CD4-positive, alpha-beta T cell treated with Interleukin-15 for 1 hour (primary cell): ENCODE measurements at places on chromosomes 13 and 19.
A peak's percentile ranks its signal among the peaks of the same experiment; 100 is the strongest.

GRCh38 chr13:51015973-51016372 is 95.1 kb downstream of the C13orf42 start:
- DNase-seq, result no peak

DNA sequence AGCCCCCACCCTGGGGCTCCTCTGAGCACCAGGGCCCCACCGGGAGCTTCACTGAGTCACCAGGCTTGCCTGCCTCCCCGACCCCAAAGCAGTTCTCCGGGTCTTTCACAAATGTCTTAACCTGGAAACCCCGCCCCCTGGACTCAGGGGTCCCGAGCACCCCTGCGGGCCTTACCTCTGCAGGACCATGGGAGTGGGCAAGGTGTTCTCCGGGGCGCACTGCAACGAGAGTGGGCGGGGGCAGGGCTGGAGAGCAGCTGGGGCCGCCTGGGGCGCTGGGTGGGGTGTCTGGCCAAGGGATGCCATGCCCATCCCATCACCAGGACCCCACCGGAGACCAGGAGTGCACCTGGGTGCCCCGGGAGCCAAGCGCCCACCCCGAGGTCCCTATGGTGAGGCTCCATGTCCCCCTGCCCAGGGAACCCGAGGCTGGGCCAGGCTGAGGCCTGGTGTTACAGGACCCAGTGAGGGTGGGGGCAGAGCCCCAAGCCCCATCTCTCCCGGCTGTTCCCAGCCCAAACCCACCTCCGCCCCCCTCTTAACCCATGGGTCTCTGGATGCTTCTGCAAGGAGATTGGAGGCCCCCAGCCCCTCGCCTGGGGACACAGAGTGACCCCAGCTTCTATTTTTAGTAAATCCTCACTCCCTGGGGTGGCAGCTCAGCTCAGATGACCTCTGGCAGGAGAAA is 10.9 kb downstream of the MKNK2 start:
- no peak for DNase-seq

GRCh38 chr13:83086088-83086487 is 796.2 kb downstream of the SLITRK1 start:
- no peak for DNase-seq

GRCh38 chr13:49241296-49241695 is 6.4 kb upstream of the CDADC1 start:
- no peak for DNase-seq

DNA sequence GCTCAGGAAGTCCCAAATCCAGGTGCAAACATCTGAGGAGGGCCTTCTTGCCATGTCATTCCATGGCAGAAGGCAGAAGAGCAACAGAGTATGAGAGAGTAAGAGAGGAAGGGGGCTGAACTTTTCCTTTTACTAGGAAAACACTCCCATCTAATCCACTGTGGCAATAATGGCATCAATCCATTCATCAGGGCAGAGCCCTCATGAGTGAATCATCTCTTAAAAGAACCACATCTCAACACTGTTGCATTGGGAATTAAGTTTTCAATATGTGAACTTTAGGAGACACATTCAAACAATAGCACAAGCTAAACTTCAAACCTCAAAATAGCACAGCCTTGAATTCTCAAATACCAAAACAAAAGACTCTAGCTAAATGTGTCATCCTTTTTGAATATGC is 264.5 kb downstream of the KCTD12 start:
- DNase-seq, result no peak

GRCh38 chr13:113383089-113383488 is 19.2 kb upstream of the GRTP1 start:
- no peak for DNase-seq

DNA sequence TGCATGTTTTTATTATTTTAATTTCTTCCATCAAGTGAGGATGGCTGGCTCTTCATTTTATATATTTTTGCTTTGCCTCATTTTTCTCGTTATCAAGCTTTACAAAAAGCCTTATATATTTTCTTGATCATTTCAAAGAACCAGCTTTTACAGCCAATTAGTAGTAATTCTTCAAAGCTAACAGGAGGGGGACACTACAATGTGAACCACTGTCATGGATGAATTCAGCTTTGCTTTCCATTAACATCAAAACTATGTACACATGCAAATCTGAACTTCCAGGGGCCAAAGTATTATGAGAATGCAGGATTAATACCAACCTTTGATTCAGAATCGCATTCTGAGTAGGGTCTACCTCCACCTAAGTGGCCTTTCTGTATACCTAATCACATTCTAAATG is 11.1 kb downstream of the UQCRFS1 start:
- no peak for DNase-seq

- no peak for DNase-seq
Measured at GRCh38 chr13:38283346-38283745, 66.3 kb upstream of the UFM1 start.

DNA sequence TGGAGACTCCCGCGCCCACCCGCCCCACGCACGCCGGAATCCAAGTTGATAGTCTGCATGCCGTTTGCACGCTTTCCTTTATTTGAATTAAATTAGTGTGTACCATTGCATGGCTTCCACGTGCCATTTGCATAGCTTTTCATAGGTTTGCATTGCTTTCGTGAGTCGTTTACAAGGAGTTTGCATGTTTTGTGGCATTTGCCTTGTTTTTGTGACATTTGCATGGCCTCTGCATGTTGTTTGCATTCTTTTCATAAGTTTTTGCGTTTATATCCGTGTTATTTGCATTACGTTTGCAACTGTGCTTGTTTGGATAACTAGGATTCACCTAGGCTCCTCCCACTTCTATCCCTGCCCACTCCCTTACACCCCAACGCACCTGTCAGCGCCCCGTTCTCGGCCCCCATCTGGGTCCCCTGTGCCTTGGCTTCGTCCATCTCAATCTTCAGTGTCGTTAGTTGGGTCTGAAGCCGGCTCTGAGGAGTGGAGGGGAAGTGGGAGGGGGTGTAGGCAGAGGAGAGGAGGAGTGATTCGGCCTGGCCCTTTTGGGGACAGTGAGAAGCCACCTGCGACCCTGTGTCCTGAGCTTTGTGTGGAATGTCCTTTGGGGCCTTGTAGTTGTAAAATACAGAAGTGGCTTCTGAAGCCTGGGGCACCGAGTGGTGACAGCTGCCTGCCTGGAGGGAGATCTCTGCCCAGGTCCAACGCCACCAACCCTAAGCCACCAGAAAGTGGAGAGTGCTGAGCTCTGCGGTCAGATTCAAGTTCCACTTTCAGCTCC is 2.4 kb downstream of the CCDC194 start:
- no peak for DNase-seq

- DNase-seq, result no peak
Measured at GRCh38 chr19:16088351-16089009, 12.2 kb downstream of the TPM4 start.

GRCh38 chr13:28353679-28354078 is 141.2 kb downstream of the FLT1 start:
- no peak for DNase-seq

GRCh38 chr19:56091066-56091490 is 30.0 kb downstream of the ZNF787 start:
- no peak for DNase-seq

- no peak for DNase-seq
Measured at GRCh38 chr19:50224986-50225747, 21.7 kb downstream of the MYH14 start.

- peak; percentile 16 for DNase-seq
Measured at GRCh38 chr13:114105521-114106225, 26.8 kb downstream of the RASA3 start.

DNA sequence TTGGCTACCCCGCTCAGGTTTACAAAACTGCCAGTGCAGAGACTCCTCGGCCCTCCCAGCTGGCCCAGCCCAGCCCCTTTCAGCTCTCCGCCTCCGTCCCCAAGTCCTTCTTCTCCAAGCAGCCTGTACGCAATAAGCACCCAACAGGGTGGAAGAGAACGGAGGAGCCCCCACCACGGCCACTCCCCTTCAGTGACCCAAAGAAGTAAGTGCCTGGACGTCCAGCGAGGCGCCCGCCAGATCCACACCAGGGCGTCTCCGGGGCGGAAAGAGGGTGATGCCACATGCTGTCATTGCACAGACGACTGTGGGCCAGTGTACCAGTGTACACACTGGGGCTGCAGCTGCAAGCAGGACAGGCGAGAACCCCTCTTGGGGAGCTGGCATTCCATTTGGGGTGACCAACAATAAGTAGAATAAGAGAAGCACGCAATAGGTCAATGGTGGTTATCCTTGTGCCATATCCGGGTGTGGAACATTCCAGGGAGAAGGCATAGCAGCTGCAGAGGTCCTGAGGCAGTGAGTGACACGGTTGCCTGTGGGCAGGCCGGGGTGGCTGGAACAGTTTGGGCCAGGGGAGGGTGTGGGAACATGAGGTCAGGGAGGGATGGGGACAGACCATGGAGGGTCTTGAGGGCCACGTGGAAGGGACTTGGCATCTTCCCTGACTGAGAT is 41.3 kb downstream of the DPF1 start:
- DNase-seq, result no peak

DNA sequence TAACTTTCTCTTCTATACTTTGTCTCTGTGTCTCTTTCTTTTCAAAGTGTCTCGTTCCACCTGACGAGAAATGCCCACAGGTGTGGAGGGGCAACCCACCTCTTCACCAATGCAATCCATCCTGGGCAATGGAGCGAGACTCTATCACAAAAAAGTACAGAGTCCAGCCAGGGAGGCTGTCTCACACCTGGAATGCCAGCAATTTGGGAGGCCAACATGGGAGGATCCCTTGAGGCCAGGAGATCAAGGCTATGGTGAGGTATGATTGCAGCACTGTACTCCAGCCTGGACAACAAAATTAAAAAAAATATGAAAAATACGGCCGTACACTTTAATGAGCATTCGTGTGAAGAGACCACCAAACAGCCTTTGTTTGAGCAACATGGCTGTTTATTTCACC is 2.8 kb upstream of the ZNF600 start:
- no peak for DNase-seq

DNA sequence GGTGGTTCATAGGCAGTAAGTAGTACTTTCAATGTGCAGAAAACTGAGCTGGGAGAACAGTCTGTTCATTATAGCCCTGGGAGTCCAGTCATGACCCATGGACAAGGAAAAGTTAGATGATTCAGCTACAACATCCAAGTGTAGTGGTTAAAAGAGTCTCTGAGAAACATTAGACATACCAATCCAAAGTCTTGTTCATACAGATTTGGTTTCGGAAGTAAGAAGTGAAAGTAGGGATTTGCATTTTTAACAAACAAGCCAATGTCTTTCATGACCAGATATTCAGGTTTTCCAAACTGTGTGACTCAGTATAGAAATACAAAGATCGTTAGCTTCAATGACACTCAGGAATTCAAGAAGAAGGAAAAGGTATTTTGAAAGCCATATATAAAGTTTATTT is 345.3 kb downstream of the SLITRK1 start:
- DNase-seq, result no peak

DNA sequence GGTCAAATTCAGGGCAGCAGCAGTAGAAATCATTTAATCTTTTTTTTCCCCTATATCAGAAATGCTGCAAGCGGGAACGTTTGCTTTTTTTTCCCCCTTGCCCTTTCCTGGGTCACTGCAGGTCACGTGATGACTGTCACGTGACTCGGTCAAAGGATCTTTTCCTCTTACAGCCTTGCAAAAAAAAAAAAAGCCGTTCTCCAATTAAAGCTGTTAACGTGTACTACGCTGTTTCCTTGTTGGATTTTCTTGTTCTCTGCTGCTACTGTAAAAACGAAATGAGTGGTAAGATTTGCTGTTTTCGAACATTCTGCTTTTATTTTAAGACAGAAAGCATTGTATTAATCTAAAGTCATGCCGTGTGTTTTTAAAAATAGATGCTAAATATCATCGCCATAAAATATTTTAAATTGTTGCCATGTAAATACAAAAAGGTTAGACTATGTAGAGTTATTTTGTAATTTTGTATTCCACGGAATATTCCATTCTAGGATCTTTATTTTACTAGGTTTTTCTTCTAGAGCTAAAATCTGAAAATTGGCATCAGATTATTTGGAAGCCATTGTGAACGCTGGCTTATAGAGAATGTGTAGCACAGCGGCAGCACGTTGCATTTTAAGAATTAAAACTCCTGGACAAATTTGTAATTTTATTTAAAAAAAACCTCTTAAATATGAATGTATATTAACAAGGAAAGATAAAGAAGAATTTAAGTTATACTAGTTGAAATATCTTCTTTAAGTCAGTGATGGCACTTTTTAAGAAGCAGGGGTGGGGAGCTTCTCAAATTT is 109.8 kb upstream of the MLNR start:
- DNase-seq, result peak; percentile 78

DNA sequence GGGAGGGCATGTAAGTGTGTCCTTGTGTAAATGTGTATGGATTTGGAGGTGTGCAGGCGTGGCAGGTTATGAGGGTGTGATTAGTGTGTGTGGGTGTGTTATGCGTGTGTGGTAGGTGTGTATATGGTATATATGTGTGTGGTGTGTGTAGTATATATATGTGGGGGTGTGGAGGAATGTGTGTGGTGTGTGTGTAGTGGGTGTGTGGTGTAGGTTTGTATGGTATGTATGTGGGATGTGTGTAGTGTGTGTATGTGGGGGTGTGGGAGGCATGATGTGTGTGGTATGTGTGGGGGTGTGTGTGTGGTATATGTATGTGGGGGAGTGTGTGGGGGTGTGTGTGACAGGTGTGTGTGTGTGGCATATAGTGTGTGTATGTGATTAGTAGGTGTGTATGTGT is 104.2 kb downstream of the SLC7A1 start:
- no peak for DNase-seq
